ENCODE measurements at places on chromosomes 16 and 17.

DNA sequence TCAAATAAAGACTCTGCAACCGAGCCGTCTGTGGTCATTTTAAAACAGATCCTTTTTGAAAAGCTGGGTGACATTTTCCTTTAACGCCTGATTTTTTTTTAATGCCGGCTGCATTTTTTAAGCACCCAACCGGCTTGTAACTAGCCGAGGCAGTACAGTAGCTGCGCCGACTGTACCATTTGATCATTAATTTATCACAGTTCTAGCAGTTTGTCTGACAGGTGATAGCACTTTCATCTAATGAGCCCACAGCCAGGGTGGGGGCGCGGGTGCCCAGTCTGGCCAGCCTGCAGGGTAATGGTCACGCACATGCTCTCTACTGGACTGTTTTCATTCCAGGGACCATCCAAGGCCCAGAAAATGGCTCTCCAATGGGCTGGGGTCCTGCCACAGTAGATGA, 68.8 kb downstream of the IRX5 start:
- no peak for DNase-seq

DNA sequence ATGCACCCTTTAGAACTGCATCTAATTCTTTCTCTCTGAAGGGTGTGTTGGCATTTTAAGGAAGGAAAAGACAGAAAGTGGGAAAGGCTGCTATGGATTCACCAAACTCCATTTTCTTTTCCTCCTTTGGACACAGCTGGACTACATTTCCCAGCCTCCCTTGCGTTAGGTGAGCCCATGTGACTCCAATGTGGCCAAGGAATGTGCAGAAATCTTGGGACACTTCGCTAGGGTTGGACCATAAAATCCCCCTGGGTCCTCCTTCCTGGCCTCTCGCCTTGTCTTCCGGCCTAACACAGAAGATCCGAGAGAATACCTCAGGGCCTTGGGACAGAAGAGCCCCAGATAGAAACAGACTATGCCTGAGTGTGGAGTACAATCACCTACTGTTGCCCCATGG, 56.3 kb downstream of the ABCC12 start:
- no peak for DNase-seq

DNA sequence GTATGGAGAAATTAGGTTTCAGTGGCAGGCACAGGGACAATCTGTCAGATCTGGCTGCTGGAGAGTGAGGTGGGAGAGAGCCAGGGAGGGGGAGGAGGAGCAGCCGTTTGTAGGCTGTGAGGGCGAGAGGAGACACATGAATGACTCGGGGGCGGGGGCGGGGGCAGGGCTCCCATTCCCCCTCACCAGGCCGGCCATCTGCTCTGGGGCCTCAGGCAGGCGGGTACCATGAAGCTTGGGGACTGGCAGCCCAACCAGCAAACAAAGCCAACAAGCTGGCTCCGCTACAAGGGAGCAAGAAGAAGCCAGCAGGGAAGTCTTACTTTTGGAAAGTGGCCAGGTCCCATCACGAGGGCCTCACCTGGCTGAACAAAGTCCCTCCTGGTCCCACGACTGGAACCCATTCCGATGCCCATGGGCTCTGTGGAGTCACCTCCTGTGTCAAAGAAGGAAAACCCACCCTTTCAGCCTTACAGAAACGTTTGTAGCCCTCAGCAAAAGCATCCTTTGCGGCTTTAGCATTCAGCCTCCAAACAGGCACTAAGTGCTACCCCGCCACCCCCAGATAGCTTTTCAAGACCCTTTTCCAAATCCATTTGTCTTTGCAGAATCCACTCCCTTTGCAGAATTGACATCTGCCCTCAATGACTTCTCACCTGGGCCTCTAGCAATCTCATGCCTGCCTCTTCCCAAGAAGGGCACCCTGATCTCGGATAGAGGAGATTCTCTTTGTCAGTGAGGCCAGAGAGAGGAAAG, 9.2 kb upstream of the SSTR2 start:
- DNase-seq, result no peak

DNA sequence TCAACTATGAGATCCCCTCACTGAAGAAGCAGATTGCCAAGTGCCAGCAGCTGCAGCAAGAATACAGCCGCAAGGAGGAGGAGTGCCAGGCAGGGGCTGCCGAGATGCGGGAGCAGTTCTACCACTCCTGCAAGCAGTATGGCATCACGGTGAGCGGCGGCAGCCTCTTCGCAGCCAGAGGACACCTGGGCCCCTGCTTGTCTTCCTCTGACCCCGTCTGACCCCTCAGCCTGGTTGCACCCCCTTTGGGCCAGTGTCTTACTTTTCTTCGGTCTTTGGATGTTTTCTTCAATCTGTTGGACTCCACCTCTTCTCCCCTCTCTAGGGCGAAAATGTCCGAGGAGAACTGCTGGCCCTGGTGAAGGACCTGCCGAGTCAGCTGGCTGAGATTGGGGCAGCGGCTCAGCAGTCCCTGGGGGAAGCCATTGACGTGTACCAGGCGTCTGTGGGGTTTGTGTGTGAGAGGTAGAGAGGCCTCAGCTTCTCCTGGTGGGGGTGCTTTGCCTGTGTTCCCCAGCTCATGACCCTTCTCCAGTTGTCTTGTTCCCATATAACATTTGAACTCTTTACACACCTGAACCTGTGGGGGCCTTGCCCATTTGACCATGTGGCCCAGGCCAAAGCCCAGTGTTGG, 4.4 kb downstream of the CDK5RAP3 start:
- no peak for DNase-seq

GRCh38 chr17:9386401-9386800, 189.2 kb downstream of the STX8 start:
- no peak for DNase-seq

DNA sequence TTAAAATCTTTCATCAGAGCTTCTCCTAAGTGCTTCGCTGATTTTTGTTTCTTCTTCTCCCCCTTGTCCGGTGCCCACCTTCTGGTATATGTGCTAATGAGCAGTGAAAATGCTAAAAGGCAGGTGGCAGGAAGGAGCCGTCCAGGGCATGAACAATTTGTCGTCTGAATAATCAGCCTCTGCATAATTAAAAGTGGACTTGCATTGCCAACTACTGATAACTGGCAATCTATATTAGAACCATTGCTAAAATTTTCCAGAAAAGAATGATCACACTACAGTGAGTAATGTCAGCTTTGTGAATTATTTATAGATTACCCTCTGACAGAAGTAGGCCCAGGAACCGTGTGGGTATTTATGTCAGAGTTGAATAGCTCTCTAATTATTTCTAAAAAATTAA, 28.1 kb downstream of the SERPINF1 start:
- DNase-seq, result no peak

GRCh38 chr17:12983991-12984884, 33.6 kb downstream of the ELAC2 start:
- no peak for DNase-seq

DNA sequence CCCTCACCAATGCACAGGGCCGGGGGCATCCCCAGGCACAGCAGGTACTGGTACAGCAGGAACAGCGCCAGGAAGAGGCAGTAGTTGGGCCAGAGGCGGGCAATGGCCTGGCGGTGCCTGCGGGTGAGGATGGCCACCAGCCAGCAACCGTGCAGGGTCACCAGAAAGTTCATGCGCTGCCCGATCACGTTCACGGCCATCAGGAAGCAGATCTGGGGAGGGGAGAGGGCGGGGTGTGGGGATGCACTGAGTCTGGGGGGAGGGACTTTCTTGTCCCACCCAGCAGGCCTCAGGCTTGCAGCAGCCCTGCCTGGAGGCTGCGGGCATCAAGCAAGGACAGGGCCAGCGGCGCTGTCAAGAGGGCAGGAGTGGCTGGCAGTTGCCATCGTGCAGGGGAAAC, 25.4 kb downstream of the CTU2 start:
- no peak for DNase-seq

Data from stimulated activated CD8-positive, alpha-beta memory T cell treated with anti-CD3 and anti-CD28 coated beads, Interleukin-7, amount 100 ng/mL, for 48 hours (primary cell).